ENCODE measurements at places on chromosomes 16 and 17.

DNA sequence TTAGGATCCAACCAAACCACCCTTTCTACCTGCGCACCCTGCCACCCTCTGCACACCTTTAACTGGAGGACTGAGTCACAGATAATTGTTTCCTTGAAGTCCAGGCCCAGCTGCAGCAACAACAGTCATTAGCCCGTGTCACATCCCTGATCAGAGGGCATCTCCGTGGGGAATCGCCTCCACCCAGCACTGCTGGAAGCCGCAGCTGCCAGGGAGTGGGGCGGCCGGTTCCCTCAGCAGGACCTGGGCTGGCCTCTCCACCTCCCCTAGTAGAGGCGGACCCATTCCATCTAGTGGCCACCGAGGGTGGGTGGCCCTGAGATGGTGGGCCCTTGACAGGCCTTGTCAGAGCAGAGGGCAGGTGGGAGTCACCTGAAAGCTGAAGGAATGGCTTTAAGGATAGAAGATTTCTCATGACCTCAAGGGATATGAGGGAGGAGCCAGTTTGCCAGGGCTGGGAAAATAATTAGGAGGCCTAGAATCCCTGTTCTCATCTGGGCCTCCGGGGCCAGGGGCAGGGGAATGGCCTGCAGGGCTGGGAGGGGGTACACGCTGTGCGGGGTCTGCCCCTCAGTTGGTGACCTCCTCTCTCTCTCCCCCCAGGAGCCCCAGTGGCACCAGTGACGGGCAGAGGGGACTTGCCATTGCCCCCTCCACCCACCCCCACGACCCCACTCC lies 6.2 kb downstream of the PRSS53 start:
- no peaks in the 10 kb centered on the region for H3K4me1 ChIP-seq
- no peaks in the 10 kb centered on the region for H3K27me3 ChIP-seq
- H3K36me3 ChIP-seq: peaks cover 50% of the 10 kb centered on the region
- no peak for DNase-seq
- no peak overlapping the region for H3K27ac ChIP-seq

- H3K27ac ChIP-seq: no peak overlapping the region
- no peak for DNase-seq
- H3K4me1 ChIP-seq: peaks cover 3% of the 10 kb centered on the region
- H3K4me3 ChIP-seq: no peak overlapping the region
- no peaks in the 10 kb centered on the region for H3K27me3 ChIP-seq
Measured at GRCh38 chr16:67050796-67051195, 21.8 kb downstream of the CBFB start.

GRCh38 chr16:85284141-85284817 lies 172.0 kb upstream of the CIBAR2 start:
- H3K4me1 ChIP-seq: no peaks in the 10 kb centered on the region
- no peak overlapping the region for H3K27ac ChIP-seq
- peaks cover 98% of the 10 kb centered on the region for H3K27me3 ChIP-seq
- no peak overlapping the region for H3K4me3 ChIP-seq

DNA sequence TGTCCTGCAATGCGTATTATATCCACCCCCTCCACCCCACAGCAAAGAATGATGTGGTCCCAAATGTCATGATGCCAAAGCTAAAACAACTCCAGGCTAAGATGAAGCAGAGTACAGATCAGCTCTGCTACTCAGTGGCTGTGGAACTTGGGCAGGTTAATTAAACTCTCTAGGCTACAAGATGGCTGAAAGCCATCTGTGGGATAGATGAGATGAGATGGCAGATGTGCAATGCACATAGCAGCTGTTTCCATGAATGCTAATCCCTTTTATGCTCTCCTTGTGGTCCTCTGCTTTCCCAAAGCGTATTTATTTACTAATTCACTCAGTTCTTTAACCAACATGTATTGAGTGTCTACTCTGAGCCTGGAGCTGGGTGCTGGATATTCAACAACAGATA lies 114.4 kb downstream of the GRIN2A start:
- H3K4me1 ChIP-seq: peaks cover 14% of the 10 kb centered on the region
- no peak overlapping the region for H3K27ac ChIP-seq
- H3K27me3 ChIP-seq: no peaks in the 10 kb centered on the region
- no peaks in the 10 kb centered on the region for H3K36me3 ChIP-seq

DNA sequence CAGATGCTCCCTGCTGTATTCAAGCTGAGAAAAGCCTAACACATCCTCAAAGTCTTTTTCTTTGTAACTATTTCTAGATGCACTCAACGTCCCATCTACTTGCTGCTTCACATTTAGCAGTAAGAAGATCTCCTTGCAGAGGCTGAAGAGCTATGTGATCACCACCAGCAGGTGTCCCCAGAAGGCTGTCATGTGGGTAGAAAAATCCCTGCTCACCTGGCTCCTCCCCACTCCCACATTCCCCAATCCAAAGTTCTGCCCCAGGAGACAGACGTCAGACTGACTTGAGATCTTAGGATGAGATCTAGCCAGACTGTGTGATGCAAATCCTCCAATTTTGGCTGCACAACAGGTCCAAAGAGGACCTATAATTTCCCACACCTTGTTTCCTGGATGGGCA lies 1.1 kb downstream of the CCL13 start:
- DNase-seq: no peak
- H3K4me1 ChIP-seq: no peaks in the 10 kb centered on the region
- H3K4me3 ChIP-seq: no peak overlapping the region
- H3K27ac ChIP-seq: no peak overlapping the region
- peaks cover 74% of the 10 kb centered on the region for H3K27me3 ChIP-seq
- H3K36me3 ChIP-seq: no peaks in the 10 kb centered on the region

DNA sequence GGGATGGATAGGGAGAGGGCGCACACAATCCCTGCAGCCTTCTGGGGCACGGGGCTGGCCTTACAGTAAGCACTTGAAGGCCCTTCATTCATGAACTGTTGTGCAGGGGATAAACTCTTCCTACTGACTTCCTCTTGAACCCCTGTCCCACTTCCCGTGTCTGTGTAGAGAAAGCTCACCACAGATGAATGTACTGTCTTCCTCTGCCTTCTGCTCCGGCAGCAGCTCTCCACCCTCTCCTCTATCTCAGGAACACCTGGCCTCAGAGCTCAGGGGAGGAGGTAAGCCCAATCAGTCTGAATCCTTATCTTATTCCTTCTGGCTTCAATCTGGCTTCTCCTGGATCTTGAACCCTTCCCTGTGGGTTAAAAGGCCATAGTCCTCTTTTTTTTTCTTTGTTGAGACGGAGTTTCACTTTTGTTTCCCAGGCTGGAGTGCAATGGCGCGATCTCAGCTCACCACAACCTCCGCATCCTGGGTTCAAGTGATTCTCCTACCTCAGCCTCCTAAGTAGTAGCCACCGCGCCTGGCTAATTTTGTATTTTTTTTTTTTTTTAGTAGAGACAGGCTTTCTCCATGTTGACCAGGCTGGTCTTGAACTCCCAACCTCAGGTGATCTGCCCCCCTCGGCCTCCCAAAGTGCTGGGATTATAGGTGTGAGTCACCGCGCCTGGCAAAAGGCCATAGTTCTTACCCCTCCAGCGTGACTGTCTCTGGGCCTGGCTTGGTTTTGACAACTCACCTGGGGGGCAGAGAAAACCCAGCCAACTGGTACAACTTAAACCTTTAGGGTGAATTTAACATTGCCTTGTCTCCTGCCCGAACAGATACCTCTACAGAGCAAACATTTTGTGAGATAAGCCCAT lies 7.2 kb upstream of the SLC52A1 start:
- H3K4me3 ChIP-seq: no peak overlapping the region
- no peaks in the 10 kb centered on the region for H3K36me3 ChIP-seq
- H3K4me1 ChIP-seq: no peaks in the 10 kb centered on the region
- no peak overlapping the region for H3K27ac ChIP-seq
- no peaks in the 10 kb centered on the region for H3K27me3 ChIP-seq

GRCh38 chr16:51353055-51353454 lies 202.0 kb upstream of the SALL1 start:
- no peak overlapping the region for H3K4me3 ChIP-seq
- H3K36me3 ChIP-seq: no peaks in the 10 kb centered on the region
- no peak for DNase-seq
- H3K27me3 ChIP-seq: no peaks in the 10 kb centered on the region
- H3K27ac ChIP-seq: no peak overlapping the region
- no peaks in the 10 kb centered on the region for H3K4me1 ChIP-seq

DNA sequence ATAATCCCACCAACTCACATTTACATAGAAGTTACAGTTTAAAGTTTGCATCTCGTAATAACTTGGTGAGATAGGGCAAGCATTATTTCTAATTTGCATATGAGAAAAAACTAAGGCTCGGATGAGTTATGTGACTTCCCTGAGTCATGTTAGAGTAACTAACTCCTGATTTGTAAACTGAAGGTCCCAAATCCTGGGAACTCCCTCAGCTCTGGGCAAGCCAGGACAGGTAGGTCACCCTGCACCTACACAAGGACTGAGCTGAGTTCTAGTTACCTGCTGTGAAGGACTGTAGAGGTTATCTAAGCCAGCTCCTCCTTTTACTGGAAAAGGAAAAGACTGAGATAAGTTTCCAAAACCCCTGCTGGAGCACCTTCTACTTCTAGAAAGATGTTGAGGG lies 92.1 kb upstream of the HLF start:
- H3K4me3 ChIP-seq: no peak overlapping the region
- no peaks in the 10 kb centered on the region for H3K4me1 ChIP-seq
- H3K27ac ChIP-seq: no peak overlapping the region
- no peaks in the 10 kb centered on the region for H3K27me3 ChIP-seq
